Thymus (tissue), 14 donors: ENCODE measurements at places on chromosomes 5 and 9. TPM values are rescaled to one million over a fixed set of nuclear protein-coding genes. Genes with fewer than 3 reads are reported as not detected.

Gene EQTN
- 0.05 TPM for total RNA-seq

Gene PAPPA
- total RNA-seq = 0.28 TPM

Gene ANKRD31
- 0.61 TPM for total RNA-seq

DNA sequence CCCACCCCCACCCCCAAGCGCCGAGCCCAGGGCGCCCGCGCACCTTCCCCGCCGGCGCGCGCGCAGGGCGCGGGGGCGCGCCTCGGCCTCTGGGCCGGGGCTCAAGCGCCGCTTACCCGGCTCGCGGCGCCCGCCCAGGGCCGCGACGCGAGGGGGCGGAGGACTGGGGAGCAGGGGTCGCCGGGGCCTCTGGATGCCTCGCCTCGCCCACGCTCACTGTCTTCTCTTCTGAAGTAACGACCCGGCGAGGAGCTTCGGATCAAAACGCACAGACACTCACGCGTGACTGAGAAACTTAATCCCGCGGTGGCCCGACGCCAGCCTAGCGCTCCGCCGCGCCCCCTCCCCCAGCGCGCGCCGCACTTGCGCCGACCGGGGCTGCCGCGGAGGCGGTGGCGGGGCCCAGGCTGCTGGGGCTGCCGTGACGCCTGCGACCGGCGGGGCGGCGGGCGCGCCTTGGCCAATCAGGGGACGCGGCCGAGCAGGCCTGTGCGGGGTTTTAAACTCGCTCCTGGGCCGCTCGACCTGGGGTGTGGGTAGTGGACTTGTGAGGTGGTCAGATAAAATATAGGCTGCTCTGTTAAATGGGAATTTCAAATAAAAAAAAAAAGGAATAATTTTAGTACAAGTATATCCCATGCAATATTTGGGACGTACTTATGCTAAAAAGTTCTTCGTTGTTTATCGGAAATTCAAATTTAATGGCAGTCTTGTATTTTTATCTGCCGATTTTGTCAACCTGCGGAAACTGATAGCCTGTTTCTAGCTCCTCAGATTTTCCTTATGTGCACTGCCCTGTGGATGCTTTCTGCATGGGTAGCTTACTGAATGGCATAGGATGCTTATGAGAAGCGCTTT is at the start of gene MPDZ:
Gene MPDZ (minus strand): TSS at position 409 of the 858 bp plus-strand sequence. CDS start 29,377 bp downstream, outside the sequence.
- peak; percentile 17 for DNase-seq

DNA sequence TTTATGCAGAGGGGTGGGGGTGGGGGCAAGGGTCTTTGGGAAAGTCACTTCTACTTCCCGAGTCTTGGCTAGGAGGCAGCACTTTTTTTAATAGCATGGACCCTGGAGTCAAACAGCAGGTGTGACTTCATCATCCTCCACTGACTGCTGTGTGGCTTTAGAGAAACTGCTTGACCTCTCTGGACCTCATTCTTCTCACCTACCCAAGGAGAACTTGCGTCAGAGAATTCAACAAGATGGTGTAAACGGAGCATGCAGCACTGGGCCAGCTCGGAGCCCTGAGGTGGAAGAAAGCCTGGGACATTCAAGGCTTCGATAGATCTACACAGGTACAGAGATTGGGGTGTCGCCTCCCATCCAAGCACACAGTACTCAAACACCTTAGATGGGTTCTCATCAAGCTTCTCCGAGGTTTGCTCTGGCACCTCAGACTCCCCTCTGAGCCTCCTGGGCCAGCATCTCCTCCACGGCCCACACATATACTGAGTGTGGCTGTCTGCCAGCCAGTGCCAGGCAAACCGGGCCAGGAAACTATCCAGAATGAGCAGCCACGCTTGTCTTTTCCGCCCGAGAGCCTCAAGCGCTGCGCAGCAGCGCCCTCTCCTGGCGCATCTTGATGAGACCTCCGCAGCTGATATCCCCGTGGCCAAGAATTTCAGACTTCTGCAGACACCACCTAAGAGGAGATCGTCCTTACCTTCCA is 4.6 kb upstream of the SLC25A48 start:
- peak; percentile 66 for DNase-seq

DNA sequence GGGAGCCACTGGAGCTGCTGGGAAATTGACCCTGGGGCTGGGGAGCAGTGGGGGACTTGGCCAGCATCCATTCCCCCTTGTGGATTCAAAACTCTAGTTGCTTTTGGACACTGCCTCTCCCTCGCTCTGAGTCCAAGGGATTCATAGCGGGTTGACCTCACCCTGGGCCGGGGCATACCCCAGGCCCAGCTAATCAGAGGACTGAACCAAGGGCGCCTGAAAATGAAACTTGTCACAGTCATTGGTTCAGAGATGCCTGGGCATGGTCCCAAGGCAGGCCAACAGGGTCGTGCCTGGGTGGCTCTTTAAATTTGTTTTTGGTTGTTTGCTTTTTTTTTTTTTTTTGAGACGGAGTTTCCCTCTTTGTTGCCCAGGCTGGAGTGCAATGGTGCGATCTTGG is 22.6 kb downstream of the STK10 start:
- DNase-seq = no peak

DNA sequence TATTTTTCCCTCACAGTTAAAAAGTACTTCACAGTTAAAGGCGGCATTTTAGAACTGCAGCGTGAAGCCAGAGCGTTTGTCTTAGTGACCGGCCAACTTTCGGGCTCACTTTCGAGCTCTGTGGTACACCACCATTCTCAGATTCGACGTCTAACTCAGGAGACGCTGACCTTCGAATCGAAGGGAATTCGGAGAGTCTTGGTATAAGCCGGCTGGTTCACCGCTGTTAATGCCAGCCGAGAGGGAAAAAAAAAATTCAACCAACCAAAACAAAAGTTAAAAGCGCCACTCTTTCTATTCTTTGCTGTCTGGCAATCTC is 544 bp upstream of the SNX24 start:
- DNase-seq = no peak
